Mammary epithelial cell (primary cell): ENCODE measurements at places on chromosomes 2 and 18. TPM values are rescaled to one million over a fixed set of nuclear protein-coding genes. Genes with fewer than 3 reads are reported as not detected.

The DSG4 gene
- total RNA-seq, result 0.28 TPM in 1 of 2 replicates, not detected in the other

The C2orf66 gene
- 0.89 and 1.2 TPM in 2 replicates for total RNA-seq

The CDK5R2 gene
- total RNA-seq, result not detected

The CPO gene
- not detected in 2 replicates for total RNA-seq

The GPR35 gene
- 0.28 and 0.45 TPM in 2 replicates for total RNA-seq

The NAT8 gene
- total RNA-seq, result not detected

The MERTK gene
- 0.19 and 0.48 TPM in 2 replicates for total RNA-seq

The FECH gene
- total RNA-seq, result 63.0 TPM

The TEX44 gene
- not detected in 2 replicates for total RNA-seq
